Activated CD4-positive, alpha-beta memory T cell treated with anti-CD3 and anti-CD28 coated beads for 36 hours (primary cell): ENCODE measurements at places on chromosomes 7 and 10. TPM values are rescaled to one million over a fixed set of nuclear protein-coding genes. Genes with fewer than 3 reads are reported as not detected.

NUTM2E gene
- 0.12 TPM for total RNA-seq

DNA sequence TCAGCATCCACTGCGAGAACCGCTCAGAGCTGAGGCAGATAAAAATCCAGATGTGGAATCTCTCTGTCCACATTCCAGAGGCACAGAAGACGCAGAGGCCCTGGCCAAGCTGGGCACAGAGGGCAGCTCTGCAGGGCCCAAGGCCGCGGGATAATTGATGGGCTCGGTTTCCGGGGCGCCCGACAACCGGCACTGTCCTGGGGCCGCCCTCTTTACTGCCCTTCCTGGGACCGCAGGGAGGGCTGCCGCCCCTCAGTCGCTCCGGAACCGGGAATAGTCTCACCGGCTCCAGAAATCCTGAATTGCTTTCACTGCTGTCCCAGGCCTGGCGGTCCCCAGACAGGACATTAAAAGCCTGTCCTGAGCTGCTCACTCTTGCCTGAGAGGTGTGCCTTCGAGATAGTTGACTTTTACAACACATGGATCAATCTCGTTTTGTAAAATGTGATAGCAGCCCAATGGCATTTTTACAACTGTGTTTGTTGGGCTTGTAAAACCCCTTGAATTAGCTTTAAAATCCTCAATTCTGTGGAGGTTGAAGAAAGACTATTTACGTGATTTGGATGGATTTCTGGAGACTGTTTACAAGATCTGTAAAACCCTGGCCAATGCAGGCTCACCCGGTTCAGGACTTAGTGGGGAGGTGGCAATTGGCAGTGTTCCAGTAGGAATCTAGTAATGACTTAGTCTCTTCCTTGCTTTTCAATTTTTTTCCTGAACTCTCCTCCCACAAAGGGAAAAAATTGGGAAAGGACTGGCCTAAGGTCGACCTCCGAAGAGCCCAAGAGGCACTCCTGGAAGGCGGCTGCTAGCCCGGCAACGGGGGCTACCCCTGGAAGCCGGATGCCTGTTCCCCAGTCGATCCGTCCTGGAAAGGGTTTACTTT is 1.4 kb upstream of the HOXA6 start:
- DNase-seq, result no peak

DNA sequence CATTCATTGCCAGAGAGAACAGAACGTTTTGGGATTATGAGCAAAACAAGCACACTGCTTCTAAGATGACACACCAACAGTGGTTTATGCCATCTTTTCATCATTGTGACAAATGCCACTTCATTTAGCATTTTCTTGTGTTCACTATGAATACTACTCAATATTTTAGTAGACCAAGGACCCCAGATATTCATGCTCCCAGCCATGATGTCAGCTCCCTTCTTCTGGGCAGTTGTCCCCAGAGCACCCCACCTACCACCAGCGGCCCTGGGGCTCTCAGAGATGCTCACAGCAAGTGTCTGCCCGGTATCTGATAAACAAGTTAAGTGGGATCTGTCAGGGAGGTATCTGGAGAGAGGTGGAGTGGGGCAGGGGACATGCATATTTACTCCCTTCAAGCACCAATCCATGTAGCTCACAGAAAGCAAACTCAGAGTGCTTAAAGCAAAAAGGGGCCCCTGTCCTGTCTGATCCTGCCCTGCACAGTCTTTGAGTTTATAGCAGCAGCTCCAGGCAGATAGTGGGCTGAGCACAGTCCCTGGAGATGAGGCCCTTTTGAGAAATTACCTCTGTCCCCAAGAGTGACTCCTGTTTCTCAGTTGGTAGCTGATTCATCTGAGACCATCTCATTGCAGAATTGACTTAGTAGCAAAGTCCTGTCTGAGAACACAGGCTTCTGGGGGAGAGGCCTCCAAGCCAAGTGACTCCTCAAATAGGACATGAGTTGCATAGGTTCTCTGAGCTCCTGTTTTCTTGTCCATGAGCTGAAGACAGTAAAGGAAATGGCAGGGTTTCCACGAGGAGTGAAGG is 281.8 kb upstream of the KLF6 start:
- DNase-seq, result peak; percentile 58

DNA sequence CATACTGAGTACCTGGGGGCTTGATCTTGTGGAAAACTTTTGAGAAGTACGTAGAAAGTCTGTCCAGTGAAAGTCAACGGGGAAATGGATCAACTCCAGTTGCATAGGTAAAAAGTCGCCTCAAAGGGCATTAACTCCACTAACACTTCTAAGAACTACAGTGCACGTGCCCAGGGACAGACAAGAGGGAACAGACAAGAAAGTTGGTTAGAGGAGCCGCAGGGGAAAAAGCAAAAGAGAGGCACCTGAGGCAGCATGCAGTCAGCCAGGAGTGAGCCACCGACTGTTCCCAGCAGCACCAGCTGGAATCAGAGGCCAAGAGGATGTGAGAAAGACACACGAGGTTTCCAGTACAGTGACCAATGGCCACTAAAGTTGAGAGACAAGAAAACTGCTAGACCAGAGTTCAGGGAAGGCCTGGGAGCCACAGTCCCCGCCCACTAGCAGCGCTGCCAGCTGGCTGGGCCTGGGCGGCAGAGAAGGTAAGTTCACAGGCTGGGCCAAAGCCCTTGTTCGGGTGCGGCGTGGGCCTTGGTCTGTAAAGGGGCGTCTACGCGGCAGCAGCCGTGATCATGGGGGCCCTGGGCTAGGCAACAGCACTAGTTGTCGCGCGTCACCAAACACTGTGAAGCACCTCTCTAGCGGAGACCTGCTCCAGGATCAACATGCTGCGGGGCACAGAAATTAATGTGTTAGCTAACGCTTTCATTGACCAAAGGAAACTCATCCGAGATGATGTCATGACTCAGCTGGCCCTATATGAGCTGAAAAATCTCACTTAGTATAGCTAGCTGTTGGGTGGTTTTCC is 14.0 kb downstream of the ITGB1 start:
- no peak for DNase-seq

DNA sequence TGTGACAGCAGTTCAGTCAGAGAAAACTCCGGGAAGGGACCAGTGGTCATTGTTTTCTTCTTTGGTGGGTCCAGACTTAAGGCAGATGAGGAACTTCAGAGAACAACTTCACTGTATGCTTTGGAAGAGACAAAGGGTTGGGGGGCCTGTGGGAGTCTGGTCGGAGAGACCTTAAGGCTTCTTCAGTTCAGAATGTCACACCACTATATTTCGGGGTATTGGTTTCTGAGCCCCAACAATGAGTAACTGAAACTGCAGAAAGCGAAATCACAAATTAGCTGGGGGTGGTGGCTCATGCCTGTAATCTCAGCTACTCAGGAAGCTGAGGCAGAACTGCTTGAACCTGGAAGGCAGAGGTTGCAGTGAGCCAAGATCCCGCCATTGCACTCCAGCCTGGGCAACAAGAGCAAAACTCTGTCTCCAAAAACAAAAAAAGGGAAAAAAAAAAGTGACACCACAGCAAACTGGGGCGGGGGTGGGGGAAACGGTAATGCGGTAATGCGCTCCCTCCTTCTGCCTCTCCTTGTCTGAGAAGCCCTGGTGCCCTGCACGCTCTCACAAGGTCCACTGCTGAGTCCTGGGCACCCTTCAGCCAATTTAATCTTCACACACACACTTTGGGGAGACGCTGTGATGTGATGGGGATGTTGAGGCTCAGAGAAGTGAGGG is 2.2 kb upstream of the ADIRF start:
- peak; percentile 49 for DNase-seq
